CD4-positive, alpha-beta T cell treated with Interleukin-10 for 1 hour (primary cell): ENCODE measurements at places on chromosomes 1 and 21.

DNA sequence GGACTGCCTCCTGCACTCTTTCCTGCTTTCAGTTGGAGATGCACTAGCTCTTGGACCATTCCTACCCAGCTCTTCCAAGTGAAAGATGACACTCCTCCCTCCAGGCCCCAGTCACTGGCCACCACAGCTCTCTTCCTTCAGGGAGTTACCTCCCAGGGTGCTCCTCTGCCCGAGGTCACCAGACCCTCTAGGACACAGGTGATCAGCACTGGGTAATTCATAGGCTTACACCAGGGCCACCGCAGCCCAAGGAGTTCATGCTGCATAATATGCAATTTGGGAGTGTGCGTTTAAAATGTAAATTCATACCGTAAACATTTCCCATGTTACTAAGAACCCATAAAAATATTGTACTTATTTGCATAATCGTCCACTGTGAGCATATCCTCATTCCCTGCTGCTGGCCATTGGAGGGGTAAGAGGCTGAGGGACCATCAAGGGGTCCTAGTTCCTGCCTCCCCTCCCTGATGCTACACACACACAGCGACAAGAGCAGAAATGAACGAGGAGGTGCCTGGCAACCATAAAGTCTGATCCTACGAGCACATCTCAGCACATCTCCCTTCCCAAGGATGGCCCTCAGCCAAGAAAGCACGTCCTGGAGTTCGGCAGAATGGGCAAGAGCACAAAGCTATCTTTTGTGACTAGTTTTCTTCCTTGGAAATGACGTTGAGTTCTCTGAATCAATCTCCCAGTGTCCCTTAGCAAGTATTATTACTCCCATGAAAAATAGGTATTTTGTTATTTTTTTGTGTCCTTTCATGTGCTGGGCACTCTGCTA is 222.9 kb upstream of the RAB4A start:
- DNase-seq = no peak

GRCh38 chr1:172360511-172360910 is 60.0 kb upstream of the C1orf105 start:
- DNase-seq = no peak

GRCh38 chr1:179143322-179143721 is 61.5 kb downstream of the TOR3A start:
- DNase-seq = no peak

- no peak for DNase-seq
These were observed 180.3 kb upstream of the C8B start for GRCh38 chr1:57146100-57146499.

DNA sequence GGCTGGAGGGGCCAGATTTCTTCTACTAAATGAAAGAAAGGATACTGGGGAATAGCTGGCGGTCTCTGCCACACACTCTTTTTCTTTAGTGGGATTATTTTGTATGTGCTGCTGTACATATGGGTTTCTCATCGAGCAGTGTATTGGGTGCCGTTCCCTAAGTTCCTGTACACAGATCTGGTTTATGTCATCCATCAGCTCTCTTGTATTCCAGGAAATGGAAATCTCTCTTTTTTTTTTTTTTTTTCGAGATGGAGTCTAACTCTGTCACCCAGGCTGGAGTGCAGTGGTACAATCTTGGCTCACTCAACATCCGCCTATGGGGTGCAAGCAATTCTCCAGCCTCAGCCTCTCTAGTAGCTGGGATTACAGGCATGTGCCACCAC is 27.0 kb upstream of the NID1 start:
- DNase-seq = no peak

DNA sequence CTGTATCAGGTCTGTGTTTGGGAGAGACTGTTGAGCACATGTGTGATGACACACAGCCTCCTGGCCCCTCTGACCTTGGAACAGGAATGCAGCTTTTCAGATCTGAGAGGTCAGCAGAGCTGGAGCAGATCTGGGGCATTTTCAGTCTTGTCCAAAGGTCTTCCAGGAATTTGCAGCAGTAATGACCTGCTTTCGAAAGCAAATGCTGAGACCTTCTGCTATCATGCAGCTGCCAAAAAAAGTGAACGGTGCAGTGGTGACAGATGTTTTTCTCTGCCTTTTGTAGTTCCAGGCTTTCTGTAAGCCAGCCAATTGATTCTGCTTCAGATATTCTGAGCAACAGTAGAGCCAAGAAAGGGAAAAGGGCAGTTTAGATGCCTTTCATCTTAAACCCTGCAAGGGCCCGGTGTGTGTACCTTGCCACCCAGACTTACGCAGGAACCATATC is 137.8 kb upstream of the COA6 start:
- no peak for DNase-seq

GRCh38 chr1:28113242-28113572 is 24.8 kb upstream of the EYA3 start:
- DNase-seq = no peak

GRCh38 chr1:85479491-85479890 is 14.5 kb upstream of the DDAH1 start:
- DNase-seq = no peak

DNA sequence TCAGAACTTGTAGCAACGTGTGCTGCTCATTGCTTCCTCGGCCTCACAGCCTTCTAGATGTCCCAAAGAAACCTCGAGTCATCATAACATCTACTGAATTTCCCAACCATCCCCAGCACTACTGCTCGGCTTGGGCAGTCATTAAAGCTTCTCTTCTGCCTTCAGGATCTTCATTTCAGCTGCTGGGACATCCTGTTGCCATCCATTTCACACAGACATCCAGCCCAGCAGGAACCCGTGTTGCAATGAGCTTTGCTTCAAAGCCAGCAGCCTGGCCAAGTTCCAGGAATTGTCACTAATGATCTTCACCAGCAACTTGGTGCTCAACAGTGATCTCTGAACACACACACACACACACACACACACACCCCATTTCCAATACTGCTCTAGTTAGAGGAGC is 18.5 kb downstream of the WLS start:
- DNase-seq = no peak

DNA sequence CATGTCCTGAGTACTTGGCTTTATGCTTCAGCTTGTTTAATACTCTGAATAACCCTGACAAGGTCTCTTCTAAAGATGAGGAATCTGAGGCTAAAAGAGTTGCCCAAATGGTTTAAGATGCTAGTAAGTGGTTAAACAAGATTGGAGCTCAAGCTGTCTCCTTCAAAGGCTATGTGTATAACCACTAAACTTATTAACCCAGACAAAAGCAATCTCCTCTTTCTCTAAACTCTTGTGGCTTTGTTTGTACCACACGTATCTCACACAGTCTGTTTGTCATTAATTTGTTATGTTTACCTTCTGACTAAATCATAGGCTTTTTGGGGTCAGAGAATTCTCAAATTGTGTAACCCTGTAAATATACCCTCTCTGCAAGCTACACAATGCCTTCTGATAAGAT is 89.9 kb downstream of the HMCN1 start:
- DNase-seq = no peak

DNA sequence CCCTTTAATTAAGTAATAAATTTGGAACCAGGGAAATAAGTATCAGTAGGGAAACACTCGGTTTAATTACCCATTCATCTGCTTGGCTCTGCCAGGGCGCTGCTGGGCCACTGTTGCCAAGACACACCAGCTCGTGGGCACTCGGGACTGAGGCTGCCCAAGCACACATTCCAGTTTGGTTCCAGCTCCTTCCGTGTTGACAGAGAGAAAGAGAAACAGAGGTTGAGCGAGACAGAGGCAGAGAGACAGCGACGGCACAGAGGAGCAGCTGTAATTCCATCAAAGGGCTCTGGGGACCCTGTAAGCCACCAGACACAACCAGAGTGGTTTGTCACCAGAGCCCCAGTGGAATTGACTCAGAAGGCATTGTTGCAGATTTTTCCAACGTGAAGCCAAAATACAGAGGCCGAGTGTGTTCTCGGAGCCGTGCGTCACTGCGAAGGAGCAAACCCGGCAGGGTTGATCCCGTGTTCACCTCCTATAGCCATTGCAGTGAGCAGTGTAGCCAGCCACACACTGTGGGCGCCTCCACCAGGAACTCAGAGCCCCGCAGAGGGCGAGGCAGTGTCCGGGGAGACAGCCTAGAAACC is 33.5 kb downstream of the SYF2 start:
- DNase-seq = no peak

GRCh38 chr1:72336776-72337175 is 54.4 kb upstream of the NEGR1 start:
- DNase-seq = no peak

DNA sequence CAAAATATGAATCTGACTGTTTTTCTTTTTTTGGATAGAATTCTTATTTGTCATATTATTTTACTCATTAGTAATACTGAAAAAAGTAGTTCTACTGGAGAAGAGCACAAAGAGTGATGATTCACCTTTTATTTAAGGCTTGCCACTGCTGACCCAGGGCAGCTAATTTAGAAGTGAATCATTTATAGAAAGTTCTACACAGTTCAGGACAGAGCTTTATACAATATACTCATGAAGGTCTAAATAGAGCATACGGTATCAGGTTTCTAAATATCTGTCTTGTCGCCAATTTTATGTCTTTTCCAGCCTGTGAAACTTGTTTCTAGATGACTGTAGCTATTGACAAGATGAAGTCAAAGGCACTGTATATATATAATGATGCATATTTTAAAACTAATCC is 25.0 kb downstream of the GIPC2 start:
- no peak for DNase-seq

GRCh38 chr1:170695955-170696590 is 32.1 kb downstream of the PRRX1 start:
- no peak for DNase-seq

DNA sequence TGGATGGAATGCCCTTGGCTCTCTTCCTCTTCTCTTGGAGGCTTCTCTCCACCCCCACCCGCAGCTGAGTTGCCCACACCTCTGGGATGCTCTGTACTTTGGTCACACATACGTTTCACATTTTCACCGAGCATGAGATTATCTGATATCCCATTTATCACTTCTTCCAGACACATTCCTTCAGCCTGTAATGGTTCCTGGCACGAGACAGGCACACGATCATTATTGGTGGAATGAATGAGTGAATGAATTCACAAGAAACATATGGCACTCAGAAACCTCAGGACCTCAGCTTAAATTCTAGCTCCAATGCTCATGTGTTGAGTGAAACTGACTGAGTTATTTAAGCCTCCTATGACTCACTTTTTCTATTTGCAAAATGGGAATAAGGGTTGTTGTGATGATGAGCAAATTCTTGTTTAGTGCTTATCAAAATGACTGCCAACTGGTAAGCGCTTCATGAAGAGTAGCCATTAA is 242.7 kb upstream of the JUN start:
- DNase-seq = no peak

- DNase-seq = no peak
These were observed 203.2 kb downstream of the C1orf94 start for GRCh38 chr1:34379911-34380310.

DNA sequence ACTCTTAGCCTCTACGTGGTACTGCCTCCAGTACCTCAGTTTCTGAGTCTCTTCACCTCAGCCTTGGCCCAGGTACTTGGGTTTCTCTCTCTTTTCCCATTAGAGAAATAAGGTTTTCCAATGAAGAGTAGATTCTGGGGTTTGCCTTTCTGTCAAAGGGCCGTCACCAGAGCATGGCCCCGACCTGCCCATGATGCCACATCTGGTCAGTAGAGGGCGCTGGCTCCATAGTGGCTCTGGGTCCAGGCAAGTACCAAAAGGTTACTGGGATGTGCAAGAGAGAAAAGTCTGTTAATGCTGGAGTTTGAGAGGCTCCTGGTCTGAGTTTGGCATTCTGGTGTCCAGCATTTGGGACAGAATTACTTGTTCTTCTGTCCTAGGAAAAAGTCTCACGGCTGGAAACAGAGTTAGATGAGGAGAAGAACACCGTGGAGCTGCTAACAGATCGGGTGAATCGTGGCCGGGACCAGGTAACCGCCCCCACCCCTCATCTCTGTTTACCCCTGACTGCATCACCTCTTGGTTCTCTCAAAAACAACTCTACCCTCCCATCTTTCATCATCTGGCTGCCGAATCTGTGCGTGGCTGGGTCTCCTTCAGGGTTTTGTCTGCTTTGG is 5.3 kb upstream of the TUFT1 start:
- DNase-seq = peak; percentile 80

DNA sequence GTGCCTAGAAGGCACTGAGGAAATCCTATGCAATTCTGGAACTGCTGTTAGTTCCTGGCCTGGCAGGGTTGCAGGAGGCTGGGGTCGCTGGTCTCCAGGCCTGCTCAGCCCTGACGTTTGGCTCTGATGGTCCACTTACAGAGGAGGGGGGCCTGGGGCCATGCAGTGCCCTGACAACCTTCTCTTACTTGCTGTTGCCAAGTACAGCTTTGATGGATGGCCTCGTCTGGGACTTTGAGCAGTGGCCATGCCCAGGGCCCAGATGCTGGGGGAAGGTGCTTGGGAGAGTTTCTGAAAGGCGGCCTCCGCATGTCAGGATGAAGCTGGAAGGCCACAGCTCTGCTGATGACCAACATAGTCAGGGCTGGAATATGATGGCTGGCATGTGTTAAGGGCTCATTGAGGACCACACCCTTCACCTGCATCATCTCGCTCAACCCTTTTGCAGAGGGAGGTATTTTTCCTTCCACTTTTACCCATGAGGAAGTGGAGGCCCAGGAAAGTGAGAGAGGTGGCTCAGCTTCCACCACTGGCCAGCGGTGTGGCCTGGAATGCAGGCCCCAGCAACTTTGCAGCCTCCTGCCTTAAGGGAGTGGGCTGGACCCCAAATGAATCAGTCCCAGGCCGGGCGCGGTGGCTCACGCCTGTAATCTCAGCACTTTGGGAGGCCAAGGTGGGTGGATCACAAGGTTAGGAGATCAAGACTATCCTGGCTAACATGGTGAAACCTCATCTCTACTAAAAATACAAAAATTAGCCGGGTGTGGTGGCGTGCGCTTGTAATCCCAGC is 34.7 kb upstream of the LRRC3 start:
- DNase-seq = no peak

- DNase-seq = peak; percentile 7
These were observed 1.3 kb downstream of the CATSPER4 start for GRCh38 chr1:26191739-26192138.

- DNase-seq = no peak
These were observed 40.0 kb downstream of the GADD45A start for GRCh38 chr1:67724928-67725560.

DNA sequence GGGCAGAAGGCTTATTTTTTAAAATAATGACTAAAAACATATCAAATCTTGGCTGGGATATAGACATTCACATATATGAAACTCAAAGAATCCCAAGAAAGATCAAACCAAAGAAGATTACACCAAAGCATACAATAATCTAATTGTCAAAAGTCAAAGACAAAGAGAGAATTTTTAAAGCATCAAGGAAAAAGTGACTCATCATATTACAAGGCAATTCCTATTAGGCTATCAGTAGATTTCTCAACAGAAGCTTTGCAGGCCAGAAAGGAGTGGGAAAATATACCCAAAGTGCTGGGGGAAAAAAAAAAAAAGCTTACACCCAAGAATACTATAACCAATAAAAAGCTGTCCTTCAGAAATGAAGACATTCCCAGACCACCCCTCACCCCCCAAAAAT is 375.6 kb downstream of the BRINP2 start:
- no peak for DNase-seq

DNA sequence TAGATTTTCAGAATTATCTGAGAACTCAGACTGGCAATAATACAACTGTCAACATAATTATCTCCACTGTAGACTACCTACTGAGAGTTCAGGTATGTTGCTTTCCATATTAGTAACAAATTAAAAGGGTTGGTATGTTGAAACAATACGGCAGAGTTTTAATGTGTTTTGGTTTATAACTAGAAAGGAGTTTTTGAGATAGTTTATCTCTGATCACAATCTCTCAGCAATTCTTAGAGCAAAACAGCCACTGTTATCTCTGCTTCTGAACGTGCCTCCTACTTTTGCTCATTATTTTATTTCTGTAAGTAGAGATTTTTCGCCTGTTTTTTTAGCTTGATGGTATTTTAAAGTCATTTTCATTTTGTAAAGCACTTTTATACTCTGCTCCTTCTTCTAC is 118.7 kb downstream of the ZP4 start:
- DNase-seq = no peak

GRCh38 chr1:4133297-4133938 is 233.3 kb upstream of the C1orf174 start:
- DNase-seq = no peak
